ENCODE measurements at places on chromosomes 7 and 10.

DNA sequence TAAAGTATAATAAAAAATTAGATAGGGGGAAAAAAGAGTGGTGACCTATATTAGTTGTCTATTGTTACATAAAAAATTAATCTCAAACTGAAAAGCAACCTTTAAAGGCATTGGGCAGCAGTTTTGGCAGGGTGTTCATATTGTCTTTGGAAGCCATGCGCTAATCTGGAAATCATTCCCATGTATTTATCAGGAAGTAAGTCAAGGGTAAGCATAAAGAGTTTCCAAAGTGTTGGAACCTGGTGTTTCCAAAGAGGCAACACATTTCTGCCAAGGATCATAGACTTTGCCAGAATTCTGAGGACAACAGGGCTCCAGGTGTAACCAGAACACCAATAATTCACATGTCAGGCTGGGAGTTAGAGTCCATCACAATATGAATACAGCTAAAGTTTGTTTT is 55.7 kb upstream of the EGFR start:
- DNase-seq: no peak

- no peak for DNase-seq
These were observed 247.8 kb upstream of the AOAH start for GRCh38 chr7:36972140-36972518.

DNA sequence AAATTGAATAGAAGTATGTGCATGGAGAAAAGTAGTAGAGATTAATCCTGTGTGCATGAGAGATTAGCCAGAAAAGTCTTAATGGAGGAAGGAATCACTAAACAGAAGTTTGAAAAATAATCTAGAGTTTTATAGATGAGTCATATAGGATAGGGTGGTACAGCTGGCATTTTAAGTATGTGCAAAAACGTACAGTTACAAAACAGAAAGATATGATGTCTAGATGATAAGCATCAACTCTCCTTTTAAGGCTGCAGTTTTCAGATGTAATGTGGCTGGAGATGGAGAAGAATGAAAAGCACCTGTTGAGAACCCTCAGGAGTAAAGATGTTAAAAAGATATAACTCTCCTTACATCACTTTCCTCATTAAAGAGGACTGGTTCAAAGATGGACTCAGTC is 271.3 kb downstream of the STK31 start:
- no peak for DNase-seq

DNA sequence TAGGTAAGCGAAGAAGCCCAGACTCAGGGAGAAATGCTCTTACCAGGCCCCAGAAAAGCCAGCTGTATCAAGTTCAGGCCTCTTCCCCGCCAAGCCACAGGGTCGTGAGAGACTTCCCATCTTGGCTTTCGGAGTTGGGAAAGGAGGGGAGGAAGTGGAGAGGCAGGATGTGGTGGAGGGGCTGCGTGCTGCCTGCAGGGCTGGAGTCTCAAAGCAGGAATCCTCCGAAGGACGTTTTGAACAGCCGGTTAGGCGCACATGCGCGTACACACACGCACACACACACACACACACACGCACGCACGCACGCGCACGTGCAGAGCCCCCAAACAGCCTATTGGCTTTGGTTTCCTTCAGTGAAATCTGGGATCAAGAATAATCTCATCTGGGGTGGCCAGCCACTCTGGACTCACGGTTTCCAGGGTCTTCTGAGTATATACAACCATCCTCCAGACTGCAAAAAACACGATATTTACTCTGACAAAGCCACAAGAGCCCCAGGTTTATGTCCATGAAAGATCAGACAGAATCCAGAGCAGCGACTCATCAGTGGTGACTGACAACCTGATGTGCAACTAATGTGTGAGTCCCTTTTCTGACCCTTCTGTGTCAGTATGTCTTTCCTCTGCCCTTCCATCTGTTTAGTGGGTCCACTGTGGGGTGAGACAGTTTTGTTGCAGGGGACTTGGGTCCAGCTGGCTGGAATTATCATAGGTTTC is 115.0 kb upstream of the ZNF438 start:
- no peak for DNase-seq

DNA sequence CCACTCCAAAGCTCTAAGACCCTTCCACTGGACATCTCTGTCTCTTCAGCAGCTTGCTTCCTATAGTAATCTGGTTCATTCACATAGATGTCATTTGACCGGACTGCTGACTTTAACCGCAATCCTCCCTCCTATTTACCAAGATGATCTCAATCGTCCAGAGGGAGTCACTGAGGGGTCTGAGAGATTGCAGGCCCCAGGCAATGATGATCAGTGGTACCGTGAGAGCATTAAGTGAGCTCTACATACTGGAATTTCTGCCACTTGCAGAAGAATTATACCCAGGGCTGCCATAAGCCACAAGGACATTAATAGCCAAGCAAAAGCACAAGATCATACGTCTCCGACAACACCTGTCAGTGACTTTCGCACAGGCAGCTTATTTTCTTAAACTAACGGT is 245.9 kb downstream of the SFMBT2 start:
- no peak for DNase-seq

GRCh38 chr10:95872158-95872711 is 35.5 kb upstream of the CC2D2B start:
- no peak for DNase-seq

GRCh38 chr10:3173171-3173878 is 743 bp upstream of the PITRM1 start:
- DNase-seq: no peak

DNA sequence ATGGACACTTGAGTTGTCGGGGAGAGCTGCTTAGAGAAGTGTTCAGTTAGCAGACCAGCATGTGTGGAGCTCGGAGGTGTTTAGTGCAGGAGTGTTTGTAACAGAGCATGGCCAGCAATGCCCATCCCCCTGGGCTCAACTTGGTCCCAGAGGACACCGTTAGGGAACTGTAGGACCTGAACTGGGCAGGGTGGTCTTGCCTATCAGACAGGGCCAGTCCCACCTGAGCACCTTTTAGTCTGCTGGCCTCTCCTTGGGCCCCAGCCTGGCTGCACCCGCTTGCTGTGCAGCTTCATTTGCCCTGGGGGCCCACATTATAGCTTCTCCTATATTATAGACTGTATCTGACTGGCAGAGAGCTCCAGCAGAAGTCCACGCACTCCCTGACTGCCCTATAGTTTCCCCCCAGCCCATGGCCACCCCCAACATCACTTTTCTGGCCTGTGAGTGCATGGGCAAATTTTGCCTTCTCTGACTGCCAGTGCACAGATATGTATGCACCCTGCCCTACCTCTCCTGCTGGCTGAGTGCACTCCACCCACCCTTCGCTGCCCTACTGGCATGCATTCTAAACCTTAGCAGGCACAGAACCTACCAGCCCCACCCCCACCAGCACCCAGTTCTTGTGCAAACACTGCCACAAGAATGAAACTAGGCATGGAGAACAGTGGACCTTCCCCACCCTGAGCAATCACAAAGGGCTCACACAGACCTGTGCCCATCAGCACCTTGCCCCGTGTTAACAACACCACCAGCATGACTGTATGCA is 1030.6 kb upstream of the GHITM start:
- DNase-seq: no peak

DNA sequence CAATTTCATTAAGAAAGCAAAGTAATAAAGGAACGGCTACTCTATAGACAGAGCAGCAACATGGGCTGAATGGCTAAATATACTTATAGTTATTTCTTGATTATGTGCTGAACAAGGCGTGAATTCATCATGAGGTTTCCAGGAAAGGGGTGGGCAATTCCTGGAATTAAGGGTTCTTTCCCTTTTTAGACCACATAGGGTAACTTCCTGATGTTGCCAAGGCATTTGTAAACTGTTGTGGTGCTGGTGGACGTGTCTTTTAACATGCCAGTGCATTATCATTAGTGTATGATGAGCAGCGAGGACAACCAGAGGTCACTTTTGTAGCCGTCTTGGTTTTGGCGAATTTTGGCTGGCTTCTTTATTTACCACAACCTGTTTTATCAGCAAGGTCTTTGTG is 28.5 kb upstream of the ZMYND11 start:
- no peak for DNase-seq

DNA sequence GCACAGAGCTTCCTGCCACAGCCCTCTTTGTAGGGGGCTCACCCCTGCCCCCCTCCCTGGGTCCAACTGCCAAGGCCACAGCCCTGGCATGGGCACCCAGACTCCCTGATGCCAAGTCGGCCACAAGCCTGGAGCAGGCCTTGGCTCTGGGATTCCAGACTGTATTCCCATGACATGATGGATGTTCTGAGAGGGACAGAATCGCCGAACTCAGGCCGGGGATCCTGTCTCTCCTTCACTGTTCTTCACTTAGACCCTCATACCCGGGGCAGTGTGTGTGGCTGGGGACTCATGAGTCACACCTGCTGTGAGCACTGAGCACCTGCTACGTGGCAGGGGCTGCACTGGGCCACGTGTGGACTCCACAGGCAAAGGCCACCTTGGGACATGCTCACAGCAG is 7.9 kb downstream of the CALML5 start:
- DNase-seq: no peak

DNA sequence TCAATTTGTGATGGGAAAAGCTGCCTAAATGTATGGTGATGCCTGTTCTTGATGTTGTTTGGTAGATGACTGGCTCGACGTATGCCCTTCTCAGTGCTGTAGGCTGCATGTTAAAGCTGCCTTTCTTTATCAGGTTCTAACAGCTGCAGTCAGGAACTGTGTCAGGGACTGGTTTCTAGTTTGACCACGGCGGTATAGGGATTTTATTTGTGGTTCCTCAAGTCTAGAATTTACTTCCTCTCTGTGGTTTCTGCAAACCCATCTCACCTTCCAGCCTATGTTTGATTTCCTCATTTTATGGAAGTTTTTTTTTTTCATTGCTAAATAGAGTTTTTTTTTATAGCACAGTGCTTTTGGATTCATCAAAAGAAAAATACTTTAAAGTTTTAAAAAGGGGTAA is 26.5 kb downstream of the LMTK2 start:
- no peak for DNase-seq

DNA sequence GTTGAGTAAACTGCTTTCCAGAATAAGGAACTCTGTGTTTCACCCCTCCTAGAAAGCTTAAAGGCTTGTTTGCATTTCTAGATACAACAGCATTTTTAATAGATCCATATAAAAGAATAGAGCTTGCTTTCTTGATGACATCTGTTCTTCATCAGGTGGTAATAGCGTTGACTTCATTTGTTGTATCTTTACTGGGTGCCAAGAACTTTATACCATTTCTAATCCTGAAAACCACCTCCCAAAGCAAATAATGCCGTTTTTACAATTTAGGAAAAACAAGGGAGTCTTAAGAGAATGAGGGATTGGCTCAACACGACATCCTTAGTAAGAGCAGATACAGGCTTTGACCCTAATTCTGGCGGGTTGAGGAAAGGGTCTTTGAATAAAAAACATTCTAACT is 993.4 kb downstream of the TYW1 start:
- no peak for DNase-seq

DNA sequence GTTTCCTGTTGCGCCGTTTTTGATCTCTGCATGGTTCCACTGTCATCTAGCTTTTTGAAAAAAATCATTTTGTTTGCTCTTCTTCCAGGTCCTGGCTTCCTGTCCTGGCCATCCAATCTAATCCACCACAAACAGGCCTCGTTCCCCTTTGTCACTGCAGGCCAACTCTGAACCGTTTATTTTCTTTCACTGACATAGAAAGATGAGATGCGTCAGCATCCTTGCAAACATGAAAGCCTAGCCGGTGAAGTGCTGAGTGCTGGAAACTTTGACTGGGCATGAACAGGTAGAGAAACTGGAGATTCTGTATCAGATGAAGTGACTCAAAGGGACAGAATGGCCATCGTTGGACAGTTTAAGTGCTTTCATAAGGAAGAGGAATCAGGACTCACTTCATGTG is 1247.8 kb downstream of the TYW1 start:
- no peak for DNase-seq

DNA sequence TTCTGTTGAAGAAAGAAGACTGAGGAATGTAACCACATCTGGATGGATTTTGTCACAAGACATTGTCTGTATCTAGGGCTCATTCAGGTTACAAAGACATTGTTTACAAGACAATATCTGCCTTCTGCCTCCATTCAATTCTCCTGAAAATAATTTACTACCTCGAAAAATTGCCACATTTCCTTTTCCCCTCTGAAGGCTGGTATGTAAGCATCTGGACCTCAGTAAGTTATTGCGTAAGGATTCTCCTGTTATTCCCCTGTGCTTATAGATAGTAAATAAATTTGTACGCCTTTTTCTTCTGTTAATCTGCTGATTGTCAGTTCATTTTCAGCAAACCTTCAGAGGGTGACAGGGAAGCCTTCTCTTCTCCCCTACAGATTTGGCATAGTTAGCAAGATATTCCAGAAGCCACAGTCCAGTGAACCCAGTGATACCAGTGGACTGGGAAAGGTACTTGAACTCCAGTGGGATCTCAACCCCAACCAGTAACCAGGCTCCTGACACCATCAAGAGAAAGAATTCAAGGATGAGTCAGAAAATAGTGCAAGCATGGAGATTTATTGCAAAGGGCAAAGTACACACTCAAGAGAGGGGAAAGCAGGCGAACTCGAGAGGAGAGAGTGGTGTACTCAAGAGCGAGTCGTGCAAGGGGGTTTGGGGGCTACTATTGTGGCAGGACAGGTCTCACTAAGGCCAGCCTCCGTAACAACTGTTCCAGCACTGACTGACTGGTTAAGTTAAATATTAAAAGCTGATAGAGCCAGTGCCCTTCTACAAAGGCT is 706.9 kb upstream of the GHITM start:
- DNase-seq: no peak

GRCh38 chr10:12974491-12975199 is 26.9 kb downstream of the CCDC3 start:
- DNase-seq: no peak

DNA sequence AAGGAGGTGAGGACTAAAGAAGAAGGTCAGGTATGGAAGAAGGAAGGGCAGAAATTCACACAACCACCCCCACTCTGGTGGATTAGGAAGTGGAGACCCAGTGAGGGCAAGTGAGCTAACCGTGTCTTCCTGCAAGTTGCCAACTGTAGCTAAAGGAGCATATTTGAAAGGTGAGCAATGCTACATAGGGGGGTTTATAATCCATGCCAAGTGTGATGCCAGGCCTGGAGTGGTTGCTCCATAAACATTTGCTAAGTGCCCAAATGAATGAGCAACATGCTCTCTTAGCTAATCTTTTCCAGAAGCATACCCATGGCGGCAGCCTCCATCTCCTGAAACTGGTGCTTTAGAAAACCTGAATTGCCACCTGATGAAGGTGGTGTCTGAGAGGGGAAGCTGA is 121.6 kb downstream of the LRRC18 start:
- no peak for DNase-seq

DNA sequence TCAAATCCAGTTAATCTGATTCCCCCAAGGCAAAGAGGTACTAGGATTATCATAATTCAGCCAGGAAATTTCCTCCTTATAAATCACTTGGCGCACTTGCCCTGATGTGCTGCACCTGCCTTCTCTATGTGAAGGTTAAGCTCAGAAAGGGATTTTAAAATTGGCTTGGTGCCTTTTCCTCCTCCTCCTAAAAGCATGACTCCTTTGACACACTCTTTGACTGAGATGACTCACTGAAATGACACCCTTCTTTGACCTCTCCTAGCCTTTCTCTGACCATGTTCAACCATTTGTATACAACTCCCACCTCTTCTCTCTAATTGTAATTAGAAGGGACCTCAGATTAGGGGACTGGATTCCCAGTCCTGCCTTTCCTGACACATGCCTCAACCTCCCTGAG is 46.5 kb downstream of the ABLIM1 start:
- DNase-seq: no peak

- DNase-seq: no peak
These were observed 16.5 kb downstream of the SLK start for GRCh38 chr10:103983367-103983911.
